ENCODE measurements at places on chromosomes 3 and 15.

DNA sequence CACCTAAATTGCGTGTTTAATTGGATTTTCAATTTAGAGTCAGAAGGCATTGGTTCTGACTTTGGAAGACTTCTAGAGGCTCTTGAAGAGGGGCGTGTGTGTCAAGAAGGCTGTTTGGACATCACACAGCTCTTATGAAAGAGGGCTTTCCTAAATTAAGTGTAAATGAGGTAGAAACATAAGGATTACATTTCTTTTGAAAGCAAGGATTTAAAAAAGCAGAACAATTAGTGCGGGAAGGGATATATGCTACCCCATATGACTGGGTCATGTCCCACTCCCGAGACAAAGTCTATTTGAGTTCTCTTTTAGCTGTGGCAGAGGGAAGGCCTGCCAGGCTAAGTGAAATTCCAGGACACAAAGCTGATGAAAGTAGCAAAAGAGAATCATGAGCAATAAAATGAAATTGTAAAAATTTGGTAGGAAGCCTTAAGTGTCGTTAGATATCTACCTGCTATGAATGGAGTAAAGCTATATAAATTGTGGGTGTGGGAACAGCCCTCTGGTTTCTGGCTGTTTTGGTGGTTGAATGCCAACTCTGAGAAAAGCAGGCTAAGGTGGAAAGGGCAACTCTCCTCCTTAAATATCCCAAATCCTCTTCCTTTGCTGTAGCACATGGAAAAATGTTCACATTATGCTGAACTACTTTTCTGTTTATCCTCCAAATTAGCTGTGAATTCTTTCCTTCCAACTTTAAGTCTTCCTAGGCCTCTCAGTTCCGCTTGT, 100.6 kb upstream of the TSC22D2 start:
- DNase-seq: no peak

- no peak for DNase-seq
Observed at GRCh38 chr3:85979034-85979433, 1011.9 kb downstream of the VGLL3 start.

- no peak for DNase-seq
Observed at GRCh38 chr3:190217081-190217480, 96.4 kb upstream of the P3H2 start.

DNA sequence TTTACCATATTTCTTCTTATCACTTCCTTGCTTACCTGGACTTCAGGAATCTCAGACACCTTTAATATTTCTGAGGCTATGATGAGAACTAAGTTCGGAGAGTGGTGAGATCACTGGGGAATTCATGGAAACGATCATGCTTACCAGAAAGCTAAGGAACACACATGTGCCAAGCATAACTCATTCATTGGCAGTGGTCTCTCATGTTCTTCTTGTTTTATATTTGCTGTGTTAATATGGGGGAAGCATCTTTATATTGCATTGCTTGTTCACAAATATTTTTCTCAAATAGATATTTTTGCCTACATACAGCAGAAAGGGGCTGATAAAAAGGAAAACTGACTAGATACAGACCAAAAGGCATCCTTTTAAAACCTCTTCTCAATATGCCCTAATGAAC, 55.8 kb downstream of the COL6A6 start:
- no peak for DNase-seq

- DNase-seq: no peak
Observed at GRCh38 chr15:51132384-51133139, 37.9 kb upstream of the TNFAIP8L3 start.

DNA sequence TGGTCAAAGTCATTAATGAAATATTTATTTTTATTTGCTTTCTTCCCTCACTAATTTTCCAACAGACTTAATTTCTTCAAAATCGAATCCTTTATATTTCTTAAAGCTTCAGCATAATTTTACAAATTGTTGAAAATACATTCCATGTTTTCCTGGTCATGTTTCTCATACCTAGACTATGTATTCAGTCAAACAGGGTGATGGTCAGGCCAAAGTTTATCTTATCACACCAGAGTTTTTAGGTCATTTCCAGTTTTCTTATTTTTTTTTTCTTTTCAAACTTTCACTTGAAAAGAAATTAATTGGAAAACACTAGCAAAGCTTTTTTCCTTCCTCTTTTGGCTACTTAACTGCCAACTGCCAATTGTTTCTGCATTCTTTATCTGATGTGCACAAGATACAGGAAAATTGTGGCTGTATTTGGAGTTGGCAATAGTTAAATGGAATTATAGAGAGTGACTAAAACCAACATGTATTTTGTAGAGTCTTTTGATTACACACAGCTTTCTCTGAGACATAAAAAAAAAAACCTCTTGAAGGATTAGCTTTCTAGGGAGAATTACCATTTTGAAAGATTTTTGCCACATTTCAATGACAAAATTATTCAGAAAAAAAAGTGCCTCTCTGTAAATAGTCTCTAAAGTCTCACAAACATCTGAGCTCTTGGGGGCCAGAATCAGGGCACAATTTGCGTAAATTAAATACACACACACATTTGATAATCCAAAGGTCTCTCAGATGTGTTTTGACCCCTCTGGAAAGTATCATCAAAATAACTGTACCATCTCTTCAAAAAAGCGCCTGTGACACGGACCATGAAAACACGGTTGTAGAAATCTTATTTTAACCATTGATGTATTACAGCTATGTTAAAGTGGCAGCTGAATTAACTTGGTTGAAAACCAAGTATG, 603.2 kb upstream of the KCNMB2 start:
- no peak for DNase-seq

DNA sequence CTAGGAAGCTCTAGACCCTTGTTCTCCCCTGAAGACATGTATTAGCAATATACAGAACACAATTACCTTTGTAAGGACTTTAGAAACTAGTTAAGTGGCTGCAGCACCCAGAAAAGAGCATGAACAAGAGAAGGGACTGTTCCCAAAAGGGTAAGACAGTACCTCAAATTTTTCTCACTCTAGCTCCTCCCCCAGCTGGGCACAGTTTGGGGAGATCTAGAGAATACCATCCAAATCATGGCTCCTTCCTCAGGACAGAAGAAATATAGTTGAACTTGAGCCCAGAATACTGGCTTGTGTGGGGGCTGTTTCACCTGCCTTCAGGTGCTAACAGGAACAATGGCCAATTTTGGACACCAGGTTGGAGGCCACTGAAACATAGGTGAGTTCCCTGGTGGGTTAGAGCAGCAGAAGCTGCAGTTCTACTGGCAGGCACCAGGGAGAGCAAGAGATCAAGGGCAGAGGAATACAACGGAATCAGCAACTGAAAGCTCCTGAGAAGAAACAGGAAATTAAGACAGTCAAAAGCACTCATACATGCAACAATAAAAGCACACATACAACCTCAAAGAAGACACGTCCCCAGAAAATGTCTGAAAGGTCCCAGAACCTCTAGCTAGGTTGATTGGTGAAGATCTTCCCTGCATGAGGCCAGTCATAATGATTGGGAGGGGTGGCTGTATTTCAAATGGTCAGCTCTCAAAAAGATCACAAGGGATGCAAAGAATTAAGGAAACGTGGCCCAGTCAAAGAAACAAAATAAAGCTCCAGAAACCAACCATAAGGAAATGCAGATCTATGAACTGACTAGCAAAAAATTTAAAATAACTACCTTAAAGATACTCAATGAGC, 104.9 kb upstream of the ASB14 start:
- DNase-seq: peak; percentile 42

DNA sequence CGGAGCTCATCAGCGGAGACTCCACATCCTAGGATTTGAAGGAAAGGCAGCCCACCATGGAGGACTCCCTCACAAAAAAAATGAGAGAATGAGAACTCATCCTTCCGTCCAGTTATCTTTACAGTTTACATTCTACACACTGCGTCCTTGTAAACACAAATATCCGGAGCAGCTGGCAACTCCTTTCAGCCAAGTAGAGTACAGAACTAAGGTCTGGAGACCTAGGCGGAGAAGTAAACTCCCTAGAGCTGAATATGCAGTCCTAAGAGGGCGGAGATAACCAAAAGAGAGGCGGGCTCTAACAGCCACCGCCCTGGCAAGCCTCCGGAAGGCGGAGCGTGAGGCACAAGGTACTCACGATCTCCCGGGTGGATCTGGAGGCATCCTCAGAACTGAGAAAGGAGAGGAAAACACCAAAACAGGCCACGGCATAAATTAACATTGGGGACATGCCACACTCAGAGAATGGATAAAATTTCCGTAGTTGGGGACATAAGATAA, 924 bp upstream of the SIN3A start:
- DNase-seq: peak; percentile 74

DNA sequence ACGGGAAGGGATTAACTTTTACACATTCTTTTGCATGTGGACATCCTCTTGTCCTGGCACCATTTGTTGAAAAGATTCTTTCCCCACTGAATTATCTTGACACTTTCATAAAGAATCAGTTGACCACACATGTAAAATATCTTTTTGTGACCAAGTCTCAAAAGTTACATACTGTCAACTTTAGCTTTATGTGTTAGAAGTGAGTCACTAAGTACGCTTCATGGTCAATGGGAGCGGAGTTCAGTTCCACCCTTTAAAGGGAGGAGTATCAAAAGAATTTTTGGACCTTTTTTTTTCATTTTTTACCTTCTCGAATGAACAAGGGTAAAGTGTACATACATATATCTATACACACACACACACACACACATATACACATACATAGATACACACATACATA, 35.4 kb downstream of the MAPK6 start:
- DNase-seq: no peak

DNA sequence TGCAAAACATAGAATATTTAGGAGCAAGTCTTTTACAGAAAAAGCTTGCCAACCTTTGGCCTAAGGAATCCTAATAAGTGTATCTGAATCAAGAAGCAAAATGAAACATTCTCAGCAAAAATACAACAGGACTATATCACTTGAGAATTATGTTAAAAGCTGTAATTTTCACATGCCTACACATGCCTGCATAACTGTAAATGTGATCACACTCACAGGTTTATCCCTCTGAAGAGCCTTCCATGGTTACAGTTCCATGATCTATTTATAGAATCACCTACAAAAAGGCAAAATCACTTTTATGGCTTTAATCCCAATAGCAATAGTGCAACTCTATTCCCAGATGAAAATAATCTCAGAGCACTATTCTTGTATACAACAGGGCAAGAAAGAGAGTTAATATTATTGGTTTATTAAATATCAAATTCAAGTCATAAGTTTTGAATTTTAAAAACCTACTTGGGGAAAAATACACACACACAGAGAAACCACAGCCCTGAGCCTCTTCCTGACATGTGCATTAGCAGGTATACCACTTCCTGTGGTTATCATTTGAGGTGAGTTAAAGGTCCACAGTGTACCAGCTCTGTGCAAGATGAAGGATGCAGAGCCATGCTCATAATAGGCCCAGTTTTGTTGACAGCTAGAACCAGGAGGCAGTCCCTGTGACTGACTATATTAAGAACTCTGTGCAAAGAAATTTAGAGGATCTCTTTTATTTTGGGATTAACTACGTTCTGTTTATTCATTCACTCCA, 252.5 kb upstream of the TGFBR2 start:
- no peak for DNase-seq

DNA sequence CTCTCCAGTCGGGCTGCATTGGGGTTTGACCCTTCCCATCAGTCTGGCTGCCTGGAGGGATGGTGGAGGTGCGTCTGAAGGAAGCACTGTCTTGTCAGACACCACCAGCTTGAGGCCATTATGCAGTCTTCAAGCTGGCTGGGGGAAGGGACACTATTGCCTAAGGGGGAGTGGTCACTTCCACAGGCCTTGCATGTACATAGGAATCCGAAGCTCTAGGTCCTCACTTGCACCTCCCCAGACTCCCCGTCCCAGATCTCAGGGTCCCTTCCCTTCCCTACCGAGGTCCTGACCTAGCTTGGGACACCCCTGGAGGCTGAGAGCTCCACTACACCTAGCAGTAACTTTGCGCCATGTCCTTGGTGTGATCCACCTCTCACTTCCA, 48.6 kb upstream of the KLF13 start:
- DNase-seq: no peak

DNA sequence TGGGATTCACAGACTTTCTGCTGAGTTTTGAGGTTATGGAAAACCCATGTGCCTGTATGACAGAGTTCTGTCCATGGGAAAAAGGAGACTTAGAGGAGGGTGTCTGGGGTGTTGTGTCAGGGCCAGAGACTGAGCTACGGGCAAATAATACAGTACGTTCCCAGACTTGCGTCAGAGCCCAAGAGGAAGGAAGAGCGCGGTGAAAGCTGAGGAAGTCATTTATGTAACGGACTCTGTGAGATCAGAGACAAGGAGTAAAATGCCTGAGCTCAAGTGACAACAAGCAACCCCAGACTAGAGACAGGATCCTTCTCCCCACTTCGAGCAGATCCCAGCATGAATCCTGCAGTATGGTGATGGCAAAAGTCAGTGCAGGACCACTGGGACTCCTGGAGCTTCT, 368.6 kb upstream of the MCTP2 start:
- no peak for DNase-seq

- DNase-seq: no peak
Observed at GRCh38 chr15:34665498-34666116, 82.2 kb upstream of the GOLGA8B start.

DNA sequence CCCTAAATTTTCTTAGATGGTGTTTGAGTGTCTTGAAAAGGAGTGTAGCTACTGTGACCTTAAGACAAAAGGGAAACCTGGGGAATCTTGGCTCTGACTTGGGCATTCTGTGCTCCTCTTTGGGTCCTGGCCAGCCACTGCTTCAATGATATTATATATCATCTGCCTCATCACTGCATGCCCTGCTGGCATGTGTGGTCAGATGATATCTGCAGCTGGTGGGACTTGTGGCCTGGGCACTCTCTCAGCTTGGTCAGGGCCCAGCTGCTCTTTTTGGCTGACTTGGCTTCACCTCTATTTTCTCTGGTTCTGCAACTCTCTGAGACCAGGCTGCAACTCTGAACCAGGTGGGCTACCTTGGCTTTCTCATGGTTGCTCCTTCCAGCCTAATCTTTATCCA, 446.1 kb upstream of the RARB start:
- DNase-seq: no peak

DNA sequence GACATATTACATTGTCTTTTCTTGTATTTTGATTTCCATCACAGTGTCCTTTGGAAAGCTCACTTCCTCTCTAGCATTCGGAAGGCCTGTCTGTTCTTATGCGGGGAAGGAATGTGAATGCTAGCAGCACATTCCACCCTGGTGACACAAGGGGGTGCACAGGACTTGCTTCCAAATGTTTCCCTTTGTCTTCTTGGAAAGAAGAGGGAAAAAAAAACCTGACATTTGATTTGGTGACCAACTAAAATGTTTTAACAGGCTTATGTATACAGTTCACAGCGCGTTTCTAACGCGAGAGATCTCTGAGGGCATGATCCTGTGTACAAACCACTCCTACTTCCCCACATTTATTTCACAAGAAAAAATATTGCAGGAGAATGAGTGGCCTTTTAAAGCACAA, 107.6 kb upstream of the FXR1 start:
- no peak for DNase-seq

- no peak for DNase-seq
Observed at GRCh38 chr15:87871258-87871681, 385.3 kb downstream of the NTRK3 start.

GRCh38 chr15:92907896-92908712, 8.0 kb downstream of the CHD2 start:
- DNase-seq: no peak

DNA sequence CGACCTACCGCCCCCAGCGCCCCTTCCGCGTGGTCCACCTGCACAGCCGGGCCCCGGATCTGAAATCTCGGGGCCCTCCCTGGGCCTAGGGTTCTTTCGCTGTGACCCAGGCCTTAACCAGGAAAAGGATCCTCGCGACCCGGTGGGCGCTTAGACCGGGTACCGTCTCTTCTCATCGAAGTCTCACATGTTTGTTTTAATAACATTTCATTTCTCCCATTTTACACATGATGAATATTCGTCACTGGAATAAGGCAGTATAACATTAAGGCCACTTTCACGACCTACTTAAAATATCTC, 277 bp upstream of the DALRD3 start:
- DNase-seq: no peak
